PC-9 (cell line): ENCODE measurements at places on chromosomes 7 and 10. TPM values are rescaled to one million over a fixed set of nuclear protein-coding genes. Genes with fewer than 3 reads are reported as not detected.

Gene ASIC3
- total RNA-seq: 7.6 and 10.5 TPM in 2 replicates

- DNase-seq: no peak
- H3K4me3 ChIP-seq: no peak overlapping the region
- no peaks in the 10 kb centered on the region for H3K4me1 ChIP-seq
- no peaks in the 10 kb centered on the region for H3K27me3 ChIP-seq
- no peaks in the 10 kb centered on the region for H3K36me3 ChIP-seq
- no peak overlapping the region for H3K27ac ChIP-seq
Observed at GRCh38 chr7:87517136-87517815, 41.8 kb upstream of the ABCB4 start.

- H3K36me3 ChIP-seq: no peaks in the 10 kb centered on the region
- no peak overlapping the region for H3K27ac ChIP-seq
- DNase-seq: no peak
- no peaks in the 10 kb centered on the region for H3K4me1 ChIP-seq
- no peak overlapping the region for H3K4me3 ChIP-seq
Observed at GRCh38 chr7:69515495-69516212, 82.6 kb upstream of the AUTS2 start.

Gene STAG3
- total RNA-seq: 0.83 and 1.4 TPM in 2 replicates

DNA sequence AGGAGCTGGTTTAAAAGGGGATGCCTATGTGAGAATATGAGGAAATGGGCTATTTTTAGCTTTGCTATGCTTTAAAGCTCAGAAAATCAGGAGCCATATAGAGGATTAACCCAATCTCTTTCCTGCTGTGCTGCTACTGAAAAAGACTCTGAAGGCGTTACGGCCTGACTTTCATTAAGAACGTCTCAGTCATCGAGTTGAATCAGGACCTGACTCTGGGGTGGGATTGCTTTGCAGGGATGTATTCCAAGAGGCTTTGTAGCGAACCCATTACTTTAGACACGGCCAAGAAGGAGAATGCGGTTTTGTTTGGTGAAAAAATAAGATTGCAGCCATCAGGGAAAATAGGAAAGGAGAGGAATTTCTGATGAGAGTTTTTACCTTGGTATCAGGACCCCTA, 426.9 kb downstream of the CCSER2 start:
- H3K4me3 ChIP-seq: no peak overlapping the region
- no peaks in the 10 kb centered on the region for H3K27me3 ChIP-seq
- no peak for DNase-seq
- no peaks in the 10 kb centered on the region for H3K4me1 ChIP-seq
- H3K27ac ChIP-seq: no peak overlapping the region

DNA sequence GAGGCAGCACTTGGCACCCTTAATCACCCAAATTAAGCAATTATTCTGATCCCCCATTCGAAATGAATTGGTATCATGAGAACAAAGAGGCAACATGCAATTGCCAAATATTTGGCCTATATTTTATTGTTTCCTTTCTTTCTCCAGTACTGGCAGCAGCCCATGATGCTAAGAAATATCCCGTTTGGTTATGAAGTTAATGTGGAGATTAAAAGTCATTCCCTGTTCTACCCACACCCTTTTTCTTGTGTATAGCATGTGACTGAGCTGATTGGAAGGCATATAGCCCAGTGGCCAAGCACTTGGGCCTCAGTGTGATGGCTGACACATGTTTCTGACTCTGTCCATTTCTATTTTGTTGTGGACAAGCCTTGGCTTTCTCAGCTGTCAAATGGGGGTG, 692.3 kb upstream of the GALNT17 start:
- DNase-seq: no peak
- H3K36me3 ChIP-seq: no peaks in the 10 kb centered on the region
- peaks cover 22% of the 10 kb centered on the region for H3K27me3 ChIP-seq

- H3K4me1 ChIP-seq: no peaks in the 10 kb centered on the region
- DNase-seq: no peak
- H3K27ac ChIP-seq: no peak overlapping the region
- no peaks in the 10 kb centered on the region for H3K27me3 ChIP-seq
- H3K36me3 ChIP-seq: no peaks in the 10 kb centered on the region
Observed at GRCh38 chr10:132746801-132747625, 38.9 kb downstream of the NKX6-2 start.

- H3K27ac ChIP-seq: no peak overlapping the region
- no peak for DNase-seq
- H3K36me3 ChIP-seq: no peaks in the 10 kb centered on the region
- peaks cover 8% of the 10 kb centered on the region; the same call in 1 of the 2 replicates for H3K27me3 ChIP-seq
- no peak overlapping the region for H3K4me3 ChIP-seq
Observed at GRCh38 chr7:104272767-104273384, 55.5 kb upstream of the LHFPL3 start.

- DNase-seq: no peak
- no peaks in the 10 kb centered on the region for H3K36me3 ChIP-seq
- H3K27ac ChIP-seq: no peak overlapping the region
- H3K27me3 ChIP-seq: peaks cover 5% of the 10 kb centered on the region; the same call in 1 of the 2 replicates
- no peak overlapping the region for H3K4me3 ChIP-seq
Observed at GRCh38 chr10:78461333-78461732, 427.7 kb downstream of the RPS24 start.

- H3K27me3 ChIP-seq: peaks cover 44% of the 10 kb centered on the region
- no peak overlapping the region for H3K4me3 ChIP-seq
- H3K4me1 ChIP-seq: no peaks in the 10 kb centered on the region
Observed at GRCh38 chr10:42697926-42698325, 59.6 kb upstream of the ZNF33B start.

- no peaks in the 10 kb centered on the region for H3K4me1 ChIP-seq
- H3K36me3 ChIP-seq: no peaks in the 10 kb centered on the region
- H3K27ac ChIP-seq: no peak overlapping the region
- no peaks in the 10 kb centered on the region for H3K27me3 ChIP-seq
Observed at GRCh38 chr10:124578231-124579010, 116.8 kb downstream of the LHPP start.

Gene RARRES2
- not detected in 2 replicates for total RNA-seq

GRCh38 chr10:48470893-48471805, 133.7 kb downstream of the ARHGAP22 start:
- DNase-seq: no peak
- H3K27me3 ChIP-seq: no peaks in the 10 kb centered on the region
- no peaks in the 10 kb centered on the region for H3K4me1 ChIP-seq

GRCh38 chr10:125079091-125079600, 81.2 kb downstream of the CTBP2 start:
- no peaks in the 10 kb centered on the region for H3K4me1 ChIP-seq
- H3K36me3 ChIP-seq: 0 out of 2 replicates have a peak, but pooled peaks cover 6% of the 10 kb centered on the region
- H3K27ac ChIP-seq: no peak overlapping the region
- no peak overlapping the region for H3K4me3 ChIP-seq

GRCh38 chr7:54725255-54725654, 33.8 kb downstream of the SEC61G start:
- peaks cover 69% of the 10 kb centered on the region for H3K27me3 ChIP-seq
- H3K4me3 ChIP-seq: no peak overlapping the region

DNA sequence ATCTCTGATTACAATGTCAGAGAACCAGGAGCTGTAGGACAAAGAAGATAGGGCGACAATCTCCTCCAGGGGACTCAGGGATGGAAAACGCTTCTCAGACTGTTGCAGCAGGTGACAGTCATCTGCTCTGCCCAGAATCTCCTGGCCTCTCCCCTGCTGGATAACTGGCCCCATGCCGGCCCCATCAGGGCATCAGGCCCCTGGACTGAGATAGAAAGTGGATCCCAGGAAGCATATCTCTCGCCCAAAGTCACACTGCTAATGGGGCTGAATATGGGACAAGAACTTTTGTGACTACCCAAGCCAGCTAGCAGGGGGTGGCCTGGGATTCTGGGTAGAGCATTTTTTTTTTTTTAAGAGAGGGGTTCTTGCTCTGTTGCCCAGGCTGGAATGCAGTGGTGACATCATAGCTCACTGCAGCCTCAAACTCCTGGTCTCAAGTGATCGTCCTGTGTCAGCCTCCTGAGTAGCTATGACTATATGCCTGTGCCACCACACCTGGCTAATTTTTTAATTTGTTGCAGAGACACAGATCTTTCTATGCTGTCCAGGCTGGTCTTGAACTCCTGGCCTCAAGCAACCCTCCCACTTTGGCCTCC, 20.5 kb upstream of the MLXIPL start:
- H3K27me3 ChIP-seq: peaks cover 4% of the 10 kb centered on the region; the same call in 1 of the 2 replicates
- peaks cover 10% of the 10 kb centered on the region; the same call in 1 of the 2 replicates for H3K4me1 ChIP-seq
- H3K36me3 ChIP-seq: no peaks in the 10 kb centered on the region
- no peak for DNase-seq
- H3K27ac ChIP-seq: no peak overlapping the region
- no peak overlapping the region for H3K4me3 ChIP-seq

GRCh38 chr7:133676805-133677370, 424.0 kb downstream of the EXOC4 start:
- DNase-seq: no peak
- no peak overlapping the region for H3K4me3 ChIP-seq

DNA sequence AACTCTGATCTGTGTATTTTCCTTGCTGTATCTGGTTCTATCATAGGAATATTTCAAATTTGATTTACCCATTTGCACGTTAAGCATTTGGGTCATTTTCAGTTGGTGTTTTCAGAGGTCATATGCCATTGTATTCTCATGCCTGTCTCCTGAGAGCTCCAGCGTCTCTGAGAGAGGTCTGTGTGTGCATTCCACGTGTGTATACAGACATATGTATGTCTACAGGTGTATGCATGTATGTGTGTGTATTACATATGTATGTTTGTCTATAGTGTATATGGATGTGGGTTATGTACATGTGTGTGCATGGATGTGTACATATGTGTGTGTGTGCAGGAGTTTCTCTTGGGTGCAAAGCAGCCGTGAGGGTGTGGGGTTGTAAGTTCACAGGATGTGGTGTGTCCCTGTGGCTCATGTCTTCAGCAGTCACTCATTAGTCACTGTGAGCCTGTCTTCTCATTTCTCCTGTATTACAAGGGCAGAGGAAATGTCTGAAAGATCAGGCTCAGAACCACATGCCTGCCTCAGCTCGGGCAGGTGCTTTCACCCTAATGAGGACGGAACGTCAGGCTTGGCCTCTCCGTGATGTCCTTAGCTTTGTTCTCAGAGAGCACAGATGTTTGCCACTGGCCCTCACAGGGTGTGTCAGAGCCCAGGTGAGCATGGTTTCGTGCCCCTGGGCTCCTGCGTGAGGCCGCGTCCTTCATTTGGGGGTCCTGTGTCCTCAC, 101.6 kb downstream of the NKX6-2 start:
- no peaks in the 10 kb centered on the region for H3K36me3 ChIP-seq
- peak overlapping the region; percentile 44 for H3K4me3 ChIP-seq
- peak overlapping the region; percentile 98 for H3K27ac ChIP-seq
- peaks cover 32% of the 10 kb centered on the region for H3K4me1 ChIP-seq

- no peaks in the 10 kb centered on the region for H3K36me3 ChIP-seq
- DNase-seq: peak; percentile 74
- H3K27me3 ChIP-seq: no peaks in the 10 kb centered on the region
- peaks cover 23% of the 10 kb centered on the region for H3K4me1 ChIP-seq
Observed at GRCh38 chr10:43340619-43341018, 30.8 kb upstream of the FXYD4 start.

GRCh38 chr7:71988201-71988600, 423.9 kb downstream of the CALN1 start:
- no peak overlapping the region for H3K4me3 ChIP-seq
- no peak for DNase-seq
- no peaks in the 10 kb centered on the region for H3K4me1 ChIP-seq
- H3K36me3 ChIP-seq: no peaks in the 10 kb centered on the region
